ENCODE measurements at places on chromosomes 4 and X.

GRCh38 chrX:53048169-53049126 lies at the start of gene GPR173:
Gene GPR173, plus strand, starts transcription at chrX:53048789. Its CDS starts 27,833 bp downstream, at chrX:53076622.
- no peak for DNase-seq

GRCh38 chr4:122313006-122313646 lies 65.7 kb upstream of the ADAD1 start:
- no peak for DNase-seq

GRCh38 chrX:96721354-96721753 lies 36.7 kb downstream of the DIAPH2 start:
- no peak for DNase-seq

- DNase-seq = no peak
These were observed 70.9 kb downstream of the INTS12 start for GRCh38 chr4:105637408-105638176.

GRCh38 chr4:20395160-20395773 lies 143.6 kb downstream of the SLIT2 start:
- DNase-seq = no peak

DNA sequence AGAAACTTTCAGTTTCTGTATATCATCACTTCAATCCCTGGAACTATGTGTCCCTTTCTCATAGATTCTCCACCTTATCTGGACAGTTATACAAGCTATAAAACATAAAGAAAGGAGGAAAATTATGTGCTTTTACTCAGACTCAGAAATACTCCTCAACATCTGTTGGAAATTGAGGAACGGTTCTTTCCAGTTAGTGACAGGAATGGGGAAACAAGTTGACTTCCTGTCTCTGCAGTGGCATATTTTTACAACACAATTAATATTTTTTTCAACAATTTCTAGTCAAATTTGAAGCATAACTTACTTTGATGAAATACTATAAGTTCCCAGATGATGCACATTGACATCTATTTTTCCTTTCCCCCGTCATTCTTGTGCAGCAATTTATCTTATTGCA lies 27.9 kb downstream of the ABHD18 start:
- DNase-seq = no peak

DNA sequence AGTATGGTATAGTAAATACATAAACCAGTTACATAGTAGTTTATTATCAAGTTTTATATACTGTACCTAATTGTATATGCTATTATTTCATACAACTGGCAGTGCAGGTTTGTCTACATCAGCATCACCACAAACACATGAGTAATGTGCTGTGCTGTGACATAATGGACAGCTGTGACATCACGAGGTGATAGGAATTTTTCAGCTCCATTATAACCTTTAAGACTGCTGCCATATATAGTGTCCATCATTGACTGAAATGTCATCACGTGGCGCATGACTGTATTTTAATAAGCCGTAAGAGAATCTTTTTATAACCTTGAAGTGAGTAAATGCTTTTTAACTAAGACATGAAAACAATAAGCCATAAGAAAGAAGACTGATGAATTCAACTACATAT lies 44.8 kb upstream of the ANK2 start:
- no peak for DNase-seq

DNA sequence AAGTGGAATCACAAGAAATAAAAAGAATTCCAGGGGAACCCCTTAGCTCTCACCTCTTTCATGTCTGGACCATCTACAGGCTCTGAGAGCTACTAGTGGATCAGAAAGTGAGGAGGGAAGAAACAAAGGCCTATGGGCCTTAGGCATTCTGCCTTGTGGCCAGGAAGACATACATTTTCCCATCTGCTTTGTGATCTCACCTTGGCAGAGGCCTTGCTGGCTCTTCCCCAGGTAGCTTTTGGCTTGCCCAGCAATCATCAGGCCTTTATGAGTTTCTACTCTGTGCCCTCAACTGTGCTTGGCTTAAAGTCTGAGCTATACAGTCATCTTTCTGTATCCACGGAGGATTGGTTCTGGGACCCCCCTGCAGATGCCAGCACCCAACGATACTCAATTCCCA lies 28.3 kb upstream of the CD99L2 start:
- no peak for DNase-seq

GRCh38 chr4:118858779-118859178 lies 22.9 kb upstream of the SEC24D start:
- no peak for DNase-seq

DNA sequence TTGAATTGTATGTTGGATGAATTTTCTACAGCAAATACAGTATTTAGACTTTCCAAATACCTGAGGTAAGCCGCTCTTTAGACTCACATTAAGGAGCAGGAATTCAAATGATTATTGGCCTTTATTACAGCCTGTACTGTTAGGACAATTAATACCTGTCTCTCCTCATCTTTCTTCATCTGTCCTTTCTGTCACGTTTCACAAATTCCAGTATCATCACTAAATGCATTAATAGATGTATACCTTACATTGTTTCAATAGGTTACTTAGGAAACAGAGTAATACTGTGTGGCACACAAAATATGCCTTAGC lies 1.2 kb downstream of the FAM241A start:
- no peak for DNase-seq

DNA sequence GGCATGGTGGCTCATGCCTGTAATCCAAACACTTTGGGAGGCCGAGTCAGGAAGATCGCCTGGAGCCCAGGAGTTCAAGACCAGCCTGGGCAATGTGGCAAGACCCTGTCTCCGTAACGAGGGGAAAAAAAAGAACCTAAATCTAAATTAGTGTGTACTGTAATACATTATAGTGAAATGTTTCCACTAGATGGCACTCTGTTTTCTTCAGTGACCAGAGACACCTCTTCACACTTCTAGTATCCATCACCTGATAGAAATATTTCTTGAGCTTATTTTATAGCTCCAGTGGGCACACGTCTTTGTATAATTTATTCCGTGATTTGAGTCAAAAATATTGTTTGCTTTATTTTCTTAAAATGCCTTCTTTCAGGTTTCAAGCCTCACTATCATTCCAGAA lies 600.9 kb upstream of the DIPK2B start:
- DNase-seq = no peak

- no peak for DNase-seq
These were observed 28.1 kb downstream of the SLC25A43 start for GRCh38 chrX:119427024-119427794.

DNA sequence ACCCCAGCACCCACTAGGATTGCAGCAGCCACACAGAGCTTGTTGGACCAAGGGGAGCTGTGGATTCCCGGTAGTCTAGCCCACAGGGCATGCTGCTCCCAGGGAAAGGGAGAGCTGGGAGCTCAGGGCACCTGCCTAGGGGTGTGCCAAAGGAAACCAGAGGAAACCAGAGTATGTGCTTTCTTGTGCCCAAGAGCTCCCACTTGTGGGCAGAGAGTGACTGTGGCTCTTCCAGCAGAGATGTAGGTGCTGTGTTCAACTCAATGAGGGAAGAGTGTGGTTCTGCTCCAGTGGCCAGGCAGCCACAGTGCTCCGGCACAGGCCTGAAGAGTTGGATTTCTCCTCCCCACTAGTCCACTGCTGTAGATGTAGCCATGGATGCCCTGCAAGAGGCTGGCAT lies 1050.0 kb upstream of the INTU start:
- DNase-seq = no peak

DNA sequence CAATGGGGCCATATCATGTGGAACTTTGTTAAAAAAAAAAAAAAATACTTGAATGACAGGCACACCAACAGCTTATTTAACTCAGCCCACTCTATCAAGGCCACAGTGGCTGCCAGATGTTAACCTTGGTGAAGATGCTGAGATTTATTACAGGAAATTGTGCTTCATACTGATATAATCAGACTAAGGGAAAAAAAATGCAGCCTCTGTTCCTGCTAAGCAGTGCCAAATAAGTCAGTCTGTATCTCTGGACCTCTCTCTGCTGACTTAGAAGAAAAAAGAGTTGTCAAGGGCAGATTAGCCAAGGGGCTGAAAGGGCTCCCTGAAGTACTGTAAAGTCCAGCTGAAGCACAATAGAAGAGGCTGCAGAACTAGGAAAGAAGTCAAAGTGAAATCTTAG lies 677.7 kb upstream of the HTR2C start:
- DNase-seq = no peak

GRCh38 chrX:85992811-85993229 lies 54.5 kb downstream of the CHM start:
- no peak for DNase-seq

- DNase-seq = no peak
These were observed 8.3 kb upstream of the PIM2 start for GRCh38 chrX:48927123-48927522.

DNA sequence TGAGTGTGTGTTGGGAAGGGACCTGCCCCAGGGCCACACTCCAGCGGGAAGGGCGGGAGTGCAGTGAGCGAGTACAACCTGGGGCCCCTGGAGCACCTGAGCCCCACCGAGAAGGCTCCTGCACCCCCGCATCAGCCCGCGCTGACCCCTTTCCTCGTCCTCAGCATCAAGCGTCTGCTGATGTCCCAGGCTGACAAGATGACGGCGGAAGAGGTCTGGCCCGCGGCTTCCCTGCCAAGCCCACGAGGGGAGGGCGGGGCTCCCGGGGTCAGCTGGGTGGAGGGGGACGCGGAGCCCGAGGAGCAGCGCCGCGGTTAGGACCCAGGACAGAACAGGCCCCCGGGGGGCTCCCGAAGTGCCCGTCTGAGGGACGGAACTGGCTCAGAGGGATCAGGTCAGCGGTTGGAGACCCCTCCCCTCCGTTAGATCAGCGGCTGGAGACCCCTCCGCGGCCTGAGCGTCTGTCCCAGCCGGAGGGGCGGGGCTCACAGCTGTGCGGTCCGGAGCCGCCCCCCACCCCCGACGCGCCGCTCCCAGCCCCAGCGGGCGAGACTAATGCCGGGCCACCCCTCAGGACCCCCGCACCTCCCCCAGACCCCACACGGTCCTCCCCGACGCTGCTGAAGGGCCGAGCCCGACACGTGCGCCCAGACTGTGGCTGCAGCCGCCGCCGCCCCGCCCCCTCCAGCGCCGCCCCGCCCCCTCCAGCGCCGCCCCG lies 6.7 kb downstream of the MYL5 start:
- DNase-seq = peak; percentile 45

DNA sequence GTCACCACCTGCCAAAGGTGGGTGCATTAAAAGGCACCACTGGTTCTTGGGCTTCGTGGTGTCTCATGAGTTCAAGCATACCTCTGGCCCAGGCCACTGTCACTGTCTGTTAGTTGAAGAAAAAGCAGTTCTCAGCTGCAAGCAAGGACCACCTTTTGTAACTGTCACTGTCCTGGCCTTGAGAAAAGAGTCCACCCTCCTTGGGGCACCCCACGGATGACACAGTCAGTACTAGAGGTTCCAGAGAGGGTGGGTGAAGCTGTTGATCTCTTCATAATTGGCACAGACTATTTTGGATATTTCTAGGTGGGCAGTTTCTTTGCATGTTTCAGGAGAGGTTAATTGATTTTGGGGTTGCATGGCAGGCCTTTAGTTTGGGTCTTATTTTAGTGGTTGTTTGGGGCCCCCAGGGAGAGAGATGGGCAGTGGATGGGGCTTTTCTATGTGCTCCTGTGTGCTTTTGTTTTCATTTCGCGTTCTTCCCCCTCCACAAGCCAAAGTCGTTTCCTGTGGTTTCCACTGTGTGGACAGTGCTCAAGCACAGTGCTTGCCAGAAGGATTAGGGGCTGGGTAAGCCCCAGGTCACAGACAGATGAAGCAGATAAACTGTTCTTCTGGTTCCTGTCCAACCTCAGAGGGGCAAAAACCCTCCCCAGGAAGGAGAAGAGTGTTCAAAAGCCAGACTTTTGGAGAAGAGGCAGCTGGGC lies 156.2 kb upstream of the PPP1R2C start:
- no peak for DNase-seq

- no peak for DNase-seq
These were observed 150.1 kb upstream of the NUDT10 start for GRCh38 chrX:51182545-51182944.

- no peak for DNase-seq
These were observed 92.4 kb upstream of the AP1S2 start for GRCh38 chrX:15946783-15947580.

GRCh38 chr4:33255507-33255906 lies 2535.3 kb downstream of the PCDH7 start:
- no peak for DNase-seq

- DNase-seq = no peak
These were observed 652.5 kb downstream of the GABRG1 start for GRCh38 chr4:45471335-45471734.

- no peak for DNase-seq
These were observed 197.8 kb downstream of the EDA start for GRCh38 chrX:69813677-69814076.

DNA sequence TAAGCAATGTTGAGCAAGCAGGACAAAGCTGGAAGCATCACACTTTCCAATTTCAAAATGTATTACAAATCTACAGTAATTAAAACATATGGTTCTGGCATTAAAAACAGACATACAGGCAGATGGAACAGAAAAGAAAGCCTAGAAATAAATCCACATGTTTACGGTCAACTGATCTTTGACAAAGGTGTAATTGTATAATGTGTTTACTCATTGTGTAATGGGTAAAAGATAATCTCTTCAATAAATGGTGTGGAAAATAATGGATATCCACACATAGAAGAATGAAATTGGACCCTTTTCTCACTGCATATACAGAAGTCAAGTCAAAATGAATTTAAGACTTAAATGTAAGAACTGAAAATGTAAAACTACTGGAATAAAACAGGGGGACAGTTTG lies 394.2 kb downstream of the ANKRD50 start:
- no peak for DNase-seq

DNA sequence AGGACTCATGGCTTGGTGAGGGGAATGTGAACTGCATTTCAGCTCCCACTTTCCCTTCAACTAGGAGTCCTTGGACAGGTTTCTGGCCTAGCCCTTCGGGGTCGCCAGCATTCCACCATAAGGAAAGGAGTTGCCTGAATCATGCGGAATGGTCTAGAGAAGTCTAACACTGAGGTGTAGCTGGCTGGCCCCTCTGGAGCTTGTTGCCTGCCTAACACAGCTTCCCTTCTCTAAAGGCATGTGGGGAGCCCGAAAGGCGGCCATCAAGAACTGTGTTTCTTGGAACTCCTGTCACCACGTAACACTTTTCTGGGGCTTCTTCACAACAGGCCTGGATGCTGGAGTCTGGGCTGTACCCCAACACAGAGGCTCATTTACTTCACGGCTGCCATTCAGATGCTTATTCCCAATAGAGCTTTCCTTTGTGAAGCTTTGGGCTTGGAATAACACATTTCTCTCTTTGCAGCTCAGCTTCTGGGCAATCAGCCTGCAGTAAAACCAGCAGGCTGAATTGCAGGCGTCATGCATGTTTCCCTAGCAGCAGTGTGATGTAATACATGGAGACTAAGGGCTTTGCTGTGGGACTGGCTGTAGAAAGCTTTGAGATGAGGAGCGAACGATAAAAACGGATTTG lies 5.4 kb downstream of the GABRQ start:
- DNase-seq = no peak

- no peak for DNase-seq
These were observed 40.3 kb upstream of the PITX2 start for GRCh38 chr4:110663206-110663605.

- DNase-seq = no peak
These were observed 7.8 kb upstream of the CLOCK start for GRCh38 chr4:55554453-55555030.

- no peak for DNase-seq
These were observed 224.5 kb downstream of the TEX13C start for GRCh38 chrX:125544031-125544660.

Data from activated gamma-delta T cell treated with anti-CD3 and anti-CD28 coated beads, Interleukin-2, amount 50 U/mL, for 16 hours (primary cell).